IgD-negative memory B cell (primary cell): ENCODE measurements at places on chromosomes 5 and 9. TPM values are rescaled to one million over a fixed set of nuclear protein-coding genes. Genes with fewer than 3 reads are reported as not detected.

The IFNA2 gene
- not detected for polyA plus RNA-seq

The PCDHA1 gene
- polyA plus RNA-seq, result not detected

The SLC46A2 gene
- polyA plus RNA-seq, result not detected

The GARIN3 gene
- polyA plus RNA-seq, result not detected
